AG09309 (cell line): ENCODE measurements at places on chromosomes 5 and 9.

- no peak for DNase-seq
These were observed 10.1 kb downstream of the EEIG1 start for GRCh38 chr9:127970401-127971313.

DNA sequence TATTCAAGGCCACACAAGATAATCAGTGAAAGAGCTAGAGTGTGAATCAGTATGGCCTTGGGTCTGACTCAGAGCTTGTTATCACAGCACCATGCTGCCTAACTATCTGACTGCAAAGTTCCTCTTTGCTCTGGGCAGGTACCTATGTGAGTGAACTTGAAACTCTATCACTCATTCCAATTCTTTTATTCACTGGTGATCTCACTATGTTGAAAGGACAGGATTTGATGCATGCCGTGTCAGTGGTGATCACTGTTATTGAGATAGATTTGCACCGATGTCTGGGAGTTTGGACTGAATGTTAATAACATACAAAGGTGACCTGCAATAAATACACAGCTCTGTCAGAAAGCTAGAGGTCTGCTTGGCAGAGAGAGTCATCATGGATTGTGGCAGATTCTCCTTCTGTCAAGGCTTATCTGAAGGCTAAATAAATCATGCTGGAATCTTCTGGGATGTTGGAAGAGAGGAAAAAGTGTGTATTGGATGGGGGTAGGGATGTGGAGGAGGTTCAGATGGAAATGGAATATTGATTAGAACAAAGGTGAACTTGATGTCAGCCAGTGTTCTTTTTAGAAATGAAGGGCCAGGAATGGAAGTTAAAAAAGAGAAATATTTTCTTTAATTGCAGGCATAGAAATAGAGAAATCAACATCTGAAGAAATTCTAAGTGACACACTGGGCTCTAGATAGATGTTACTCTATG lies 91.8 kb upstream of the TNC start:
- no peak for DNase-seq

DNA sequence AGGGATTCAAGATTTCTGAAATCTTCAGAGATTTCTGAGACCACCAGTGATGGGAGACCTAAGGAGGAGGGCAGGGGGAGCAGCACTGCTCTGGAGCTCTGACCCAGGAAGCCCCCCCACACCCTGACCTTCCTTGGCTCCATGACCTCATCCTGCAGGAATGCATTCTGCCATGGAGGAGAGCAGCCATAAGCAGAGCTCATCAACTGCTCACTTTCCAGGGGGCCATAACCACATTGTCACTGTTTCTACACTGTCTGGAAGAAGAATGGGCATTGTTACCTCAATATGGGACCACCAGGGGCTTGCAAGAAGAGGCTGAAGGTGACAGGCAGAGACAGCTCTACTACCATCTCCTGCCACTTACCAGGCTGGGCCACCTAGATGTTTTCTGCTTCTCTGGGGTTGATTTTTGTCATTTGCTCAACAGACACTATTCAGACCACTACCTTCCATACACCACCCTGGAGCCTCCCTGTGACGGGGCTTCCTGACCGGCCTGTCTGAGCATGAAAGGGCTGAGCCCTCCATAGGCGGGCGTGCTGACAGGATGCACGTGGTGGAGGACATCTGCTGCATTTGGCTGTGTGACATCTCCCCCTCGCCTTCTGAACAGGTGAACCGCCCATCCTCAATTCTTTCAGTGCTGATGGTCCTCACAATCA lies 2.3 kb upstream of the TSC1 start:
- DNase-seq = no peak

DNA sequence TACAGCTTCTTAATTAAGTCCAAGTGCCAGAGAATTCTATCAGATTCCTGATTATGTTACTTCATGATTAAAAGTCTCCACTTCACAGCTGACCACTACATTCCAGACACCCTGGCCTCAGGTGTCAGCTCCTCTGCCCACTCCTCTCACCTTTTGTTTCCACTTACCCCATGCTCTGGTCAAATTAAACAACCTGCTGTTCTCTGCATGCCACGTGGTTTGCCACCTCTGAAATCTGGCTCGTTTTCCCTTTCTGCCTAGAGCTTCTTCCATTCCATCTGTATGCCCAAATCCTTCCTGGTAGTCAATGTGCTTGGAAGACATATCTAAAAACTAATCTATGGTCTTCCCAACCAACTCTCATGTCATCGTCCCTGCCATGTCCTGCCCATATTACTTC lies 158.6 kb downstream of the ICE1 start:
- DNase-seq = no peak

DNA sequence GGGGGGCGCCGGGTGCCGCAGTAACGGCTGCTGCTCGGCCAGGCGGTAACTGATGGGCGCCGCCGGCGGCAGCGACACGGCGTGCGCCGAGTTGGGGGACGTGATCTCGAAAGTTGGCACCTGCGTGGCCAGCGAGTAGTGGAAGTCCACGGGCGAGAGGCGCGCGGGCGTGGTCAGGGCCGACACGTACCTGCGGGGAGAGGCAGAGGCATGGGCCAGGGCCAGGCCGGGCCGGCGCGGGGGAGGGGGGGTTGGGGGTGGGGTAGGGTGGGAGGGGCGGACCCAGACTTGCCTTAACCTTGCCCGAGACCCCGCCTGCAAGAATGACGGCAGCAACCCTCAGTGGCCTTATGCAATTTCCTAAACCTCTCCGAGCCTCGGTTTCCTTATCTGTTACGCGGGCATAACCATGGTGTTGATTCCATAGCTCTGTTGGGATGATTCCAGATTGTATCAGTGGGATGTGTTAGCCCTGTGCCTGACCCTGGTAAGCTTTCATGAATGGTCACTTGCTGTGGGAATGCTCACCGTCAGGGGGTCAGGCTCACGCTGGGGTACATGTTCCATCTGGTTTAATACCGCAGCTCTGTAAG lies 53.0 kb downstream of the PSD2 start:
- no peak for DNase-seq

- DNase-seq = no peak
These were observed 2.3 kb upstream of the ARHGAP26 start for GRCh38 chr5:142767911-142768310.

- no peak for DNase-seq
These were observed 3.2 kb downstream of the RAB24 start for GRCh38 chr5:177300236-177300880.

- no peak for DNase-seq
These were observed 17.5 kb downstream of the PIK3R1 start for GRCh38 chr5:68233075-68233474.

GRCh38 chr5:173411791-173412555 lies 83.8 kb upstream of the STC2 start:
- DNase-seq = no peak

DNA sequence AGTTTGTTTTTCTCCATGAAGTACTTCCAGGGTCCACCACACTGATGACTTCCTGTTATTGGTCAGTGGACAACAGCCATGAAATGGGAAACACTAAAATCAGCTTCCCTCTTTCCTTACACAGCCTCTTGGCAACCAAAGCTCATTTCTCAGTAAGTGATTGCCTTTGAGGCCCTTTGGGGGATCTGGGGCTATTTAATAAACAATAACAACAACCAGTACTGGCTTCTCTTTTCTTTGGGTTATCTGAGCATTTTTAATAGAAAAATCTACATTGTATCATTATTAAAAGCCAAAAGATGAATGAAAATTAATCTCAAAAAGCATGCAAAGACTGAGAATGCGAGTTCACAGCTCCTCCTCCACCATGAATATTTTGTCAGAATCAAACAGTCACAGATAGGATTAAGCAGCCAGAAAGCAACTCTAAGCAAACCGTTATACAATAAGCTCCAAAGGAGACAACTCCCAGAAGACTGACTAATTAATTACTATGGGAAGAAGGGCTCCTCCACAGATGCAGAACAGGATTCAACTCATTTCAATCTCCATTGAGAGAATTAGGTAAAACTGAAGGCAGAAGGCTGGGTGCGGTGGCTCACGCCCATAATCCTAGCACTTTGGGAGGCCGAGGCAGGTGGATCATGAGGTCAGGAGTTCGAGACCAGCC lies 68.3 kb downstream of the SERINC5 start:
- DNase-seq = no peak

DNA sequence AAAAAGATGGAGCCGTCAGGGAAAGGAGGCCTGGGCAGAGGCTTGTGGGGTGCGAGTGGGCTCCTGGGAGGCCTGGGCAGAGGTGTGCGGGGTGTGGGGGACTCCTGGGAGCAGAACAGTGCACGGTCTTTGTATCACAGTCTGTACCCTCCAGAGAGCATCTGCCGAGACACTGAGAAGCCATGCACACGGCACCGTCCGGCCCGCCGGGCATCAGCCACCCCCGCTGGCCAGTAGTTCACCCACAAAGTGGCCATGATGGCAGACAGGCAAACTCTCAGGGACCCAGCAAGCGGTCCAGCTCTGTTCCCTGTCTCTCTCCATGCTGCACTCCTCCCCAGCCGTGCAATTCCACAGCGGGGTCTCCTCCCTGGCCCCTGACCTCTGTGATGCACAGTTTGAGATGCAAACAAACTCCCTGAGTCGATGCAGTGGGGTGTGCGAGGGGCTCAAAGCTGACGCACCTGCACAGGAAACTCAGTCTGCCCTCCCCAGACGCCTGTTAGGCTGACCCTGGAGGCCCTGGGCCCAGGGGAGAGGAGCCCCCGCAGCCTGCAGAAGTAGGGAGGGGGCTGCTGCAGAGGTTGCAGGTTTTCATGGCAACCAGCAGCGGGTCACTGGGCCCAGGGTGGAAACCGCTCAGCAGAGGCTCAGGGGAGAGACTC lies 9.1 kb upstream of the GPSM1 start:
- no peak for DNase-seq

DNA sequence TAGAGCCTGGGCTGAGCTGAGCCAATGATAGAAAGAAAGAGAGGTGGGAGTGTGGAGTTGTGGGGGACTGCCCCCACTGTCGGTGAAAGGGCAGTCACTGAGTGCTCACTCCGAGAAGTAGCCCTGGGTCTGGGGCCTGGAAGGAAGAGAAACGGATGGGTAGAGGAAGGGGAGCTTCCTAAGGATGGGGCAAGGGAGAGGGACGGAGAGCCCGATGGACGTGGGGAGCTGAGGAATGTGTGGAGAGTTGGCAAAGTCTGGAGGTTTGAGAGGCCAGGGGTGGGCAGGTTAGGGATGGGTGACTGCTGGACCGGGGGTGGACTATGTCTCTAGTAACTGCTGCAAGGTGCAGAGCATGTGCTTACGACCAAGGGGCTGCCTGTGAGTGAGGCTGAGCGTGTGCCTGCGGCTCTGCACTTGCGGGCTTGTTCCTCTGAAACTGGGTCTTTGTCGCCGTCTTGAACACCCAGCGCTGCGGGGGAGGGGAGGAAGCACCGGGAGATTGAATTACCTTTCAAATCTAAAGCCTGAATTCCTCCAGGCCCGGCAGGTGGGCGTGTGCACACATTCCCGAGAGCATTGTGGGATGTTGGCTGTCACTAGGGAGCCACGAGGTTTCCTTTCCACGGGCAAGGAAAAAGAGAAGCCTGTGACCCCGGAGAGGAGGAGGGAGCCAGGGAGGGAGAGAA lies 76.4 kb upstream of the ARAP3 start:
- DNase-seq = no peak

DNA sequence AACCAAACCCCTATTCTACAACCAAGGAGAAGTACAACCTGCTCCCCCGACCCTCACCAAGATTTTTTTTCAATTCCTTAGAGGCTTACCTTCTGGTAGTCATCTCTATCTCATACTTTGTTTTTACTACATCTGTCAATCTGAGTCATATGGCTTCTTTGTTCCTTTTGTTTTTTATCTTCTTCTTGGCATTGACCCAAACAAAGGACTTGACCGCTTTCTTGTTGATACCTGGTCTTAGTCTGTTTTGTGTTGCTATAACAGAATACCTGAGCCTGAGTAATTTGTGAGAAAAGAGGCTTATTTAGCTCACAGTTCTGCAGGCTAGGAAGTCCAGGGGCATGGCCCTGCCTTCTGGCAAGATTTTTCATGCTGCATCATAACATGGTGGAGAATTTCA lies 352.7 kb downstream of the MLLT3 start:
- no peak for DNase-seq

DNA sequence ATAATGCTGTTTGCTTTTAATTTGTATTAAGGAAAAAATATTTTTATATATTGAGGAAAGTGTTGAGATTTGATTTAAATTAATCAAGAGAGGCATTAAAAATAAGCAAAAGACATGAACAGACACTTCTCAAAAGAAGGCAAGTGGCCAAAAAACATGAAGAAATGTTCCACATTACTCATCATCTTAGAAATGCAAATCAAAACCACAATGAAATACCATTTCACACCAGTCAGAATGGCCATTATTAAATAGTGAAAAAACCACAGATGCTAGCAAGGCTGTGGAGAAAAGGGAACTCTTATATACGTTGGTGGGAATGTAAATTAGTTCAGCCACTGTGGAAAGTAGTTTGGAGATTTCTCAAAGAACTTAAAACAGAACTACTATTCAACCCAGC lies 45.9 kb downstream of the RANBP17 start:
- DNase-seq = no peak
